PC-9 (cell line): ENCODE measurements at places on chromosomes 4 and X. TPM values are rescaled to one million over a fixed set of nuclear protein-coding genes. Genes with fewer than 3 reads are reported as not detected.
A peak's percentile ranks its signal among the peaks of the same experiment; 100 is the strongest.

VMA21 gene
- total RNA-seq: 36.8 and 58.4 TPM in 2 replicates

IQCM gene
- total RNA-seq: not detected in 2 replicates

DNA sequence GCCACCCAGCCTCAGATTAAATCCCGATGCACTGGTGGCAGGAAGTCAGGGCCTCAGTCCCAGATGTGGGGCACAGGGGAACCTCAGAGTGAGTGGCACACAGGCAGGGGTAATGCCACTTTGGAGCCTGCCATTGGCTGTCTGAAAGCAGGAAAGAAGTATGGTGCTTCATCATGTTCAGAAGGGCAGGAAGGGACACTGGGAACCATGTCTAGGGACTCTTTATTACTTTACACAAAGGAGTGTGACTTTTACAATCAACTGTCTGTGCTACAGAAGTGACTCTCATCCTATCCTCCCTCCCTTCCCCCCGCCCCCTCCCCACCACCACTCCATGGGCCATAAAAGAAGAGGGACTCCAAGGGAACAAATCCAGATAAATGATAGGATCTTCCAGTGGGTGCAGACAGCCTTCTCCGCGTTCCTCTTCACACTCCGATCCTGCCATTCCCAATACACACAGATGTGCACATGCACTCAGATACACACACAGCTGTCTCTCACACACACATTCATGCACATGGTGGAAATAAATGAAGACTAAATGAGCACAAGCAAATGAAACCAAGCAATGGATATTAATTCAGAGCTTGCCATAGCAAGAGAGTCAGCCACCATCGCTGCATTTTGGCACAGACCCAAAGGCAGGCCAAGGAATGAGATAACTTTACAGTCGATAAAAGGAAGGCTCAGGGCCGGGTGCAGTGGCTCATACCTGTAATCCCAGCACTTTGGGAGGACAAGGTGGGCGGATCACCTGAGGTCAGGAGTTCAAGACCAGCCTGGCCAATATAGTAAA lies 2.5 kb upstream of the TMEM154 start:
- no peak for DNase-seq

GRCh38 chr4:73816814-73817213 lies 19.7 kb upstream of the CXCL6 start:
- DNase-seq: peak; percentile 48

DNA sequence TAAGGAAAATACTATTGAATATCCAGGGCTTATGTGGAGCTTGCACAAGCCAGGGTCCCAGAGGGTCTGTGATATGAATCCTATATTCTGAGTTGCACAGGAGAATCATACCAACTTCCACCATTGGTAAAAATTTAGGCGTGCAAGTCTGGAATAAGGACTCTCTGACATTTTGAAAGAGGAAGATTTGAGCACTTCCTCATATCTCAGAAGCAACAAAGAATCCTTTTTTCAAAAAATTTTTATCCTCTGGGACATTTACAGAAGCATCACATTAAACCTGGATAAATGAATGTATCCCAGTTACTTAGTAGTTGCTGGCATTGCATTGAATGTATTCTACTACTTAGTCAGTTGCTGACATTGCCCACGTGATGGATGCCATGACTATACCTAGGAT lies 24.2 kb upstream of the CAMK2D start:
- DNase-seq: no peak
